B cell (primary cell): ENCODE measurements at places on chromosomes 4 and X.
A peak's percentile ranks its signal among the peaks of the same experiment; 100 is the strongest.

DNA sequence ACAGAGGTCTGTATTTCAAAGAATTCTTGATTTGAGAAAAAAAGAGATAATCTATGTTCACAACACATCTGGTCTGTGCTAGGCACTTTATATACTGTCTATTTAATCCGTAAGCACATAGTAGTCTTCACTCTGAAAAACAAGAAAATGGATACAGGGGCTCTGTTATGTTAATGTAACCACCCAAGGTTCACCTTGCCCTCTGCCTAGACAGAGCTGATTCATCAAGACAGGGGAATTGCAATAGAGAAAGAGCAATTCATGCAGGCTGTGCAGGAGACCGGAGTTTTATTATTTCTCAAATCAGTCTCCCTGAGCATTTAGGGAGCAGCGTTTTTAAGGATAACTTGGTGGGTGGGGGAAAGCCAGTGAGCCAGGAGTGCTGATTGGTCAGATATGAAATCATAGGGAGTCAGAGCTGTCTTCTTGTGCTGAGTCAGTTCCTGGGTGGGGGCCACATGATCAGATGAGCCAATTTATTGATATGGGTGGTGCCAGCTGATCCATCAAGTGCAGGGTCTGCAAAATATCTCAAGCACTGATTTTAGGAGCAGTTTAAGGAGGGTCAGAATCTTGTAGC is 92.9 kb upstream of the TNIP3 start:
- no peak for DNase-seq

DNA sequence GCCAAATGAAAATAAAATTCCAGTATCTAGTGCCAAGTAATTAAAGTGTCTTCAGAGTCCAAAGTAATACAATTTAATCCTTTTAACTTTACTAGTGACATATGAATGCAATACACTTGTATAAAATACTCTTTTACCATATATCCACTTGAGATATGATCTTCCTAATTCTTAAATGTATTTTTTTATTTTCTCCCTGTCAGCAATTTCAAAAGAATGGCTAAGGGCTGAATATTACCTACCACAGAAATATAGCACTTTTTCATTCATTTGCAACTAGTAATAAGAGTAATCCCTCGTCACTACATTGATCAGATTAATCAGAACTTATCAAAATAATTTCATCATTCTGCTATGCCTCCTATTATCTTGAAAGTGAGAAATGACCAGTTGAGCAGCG is 10.1 kb upstream of the TBX22 start:
- no peak for DNase-seq

GRCh38 chrX:39322496-39322895 is 521.2 kb downstream of the MID1IP1 start:
- DNase-seq = no peak

DNA sequence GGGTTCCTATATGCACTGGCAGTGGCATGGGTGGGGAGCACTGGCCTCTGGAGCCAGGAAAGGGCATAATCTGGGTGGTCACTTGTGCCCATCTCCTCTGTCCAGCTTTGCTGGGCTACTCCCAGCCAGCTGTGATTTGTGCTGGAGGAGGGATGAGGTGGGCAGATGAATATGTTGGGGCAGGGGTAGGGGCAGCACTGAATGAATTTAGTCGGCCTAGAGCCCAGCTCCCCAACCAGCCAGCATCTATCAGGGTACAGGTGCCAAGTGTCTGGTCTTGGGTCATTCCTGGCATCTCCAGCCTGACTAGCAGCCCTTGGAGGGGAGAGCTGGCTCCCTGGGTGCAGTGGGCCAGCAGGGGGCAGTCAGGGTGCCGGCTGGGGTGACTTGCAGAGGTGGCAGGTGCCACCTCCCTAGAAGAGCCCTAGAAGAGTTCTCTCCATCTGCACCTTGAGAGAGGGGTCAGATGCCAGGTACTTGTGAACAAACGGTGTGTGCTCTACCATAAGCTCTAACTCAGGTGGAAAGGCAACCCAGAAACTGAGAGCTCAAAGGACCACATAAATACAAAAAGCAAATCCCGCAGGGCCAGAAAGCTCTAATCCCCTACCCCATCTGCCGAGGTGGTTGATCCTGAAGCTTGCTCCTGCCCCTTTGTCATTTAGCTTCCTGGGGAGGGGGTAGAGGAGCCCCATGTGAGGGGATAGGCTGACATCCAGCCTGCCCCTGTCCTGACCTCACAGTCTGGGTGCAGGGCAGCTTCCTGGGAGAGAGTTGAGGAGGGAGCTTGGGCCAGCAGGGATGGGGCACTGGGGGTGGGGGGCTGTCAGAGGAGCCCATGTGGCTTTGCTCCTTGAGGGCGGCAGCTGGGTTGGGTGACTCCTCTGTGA is 2.2 kb downstream of the SORCS2 start:
- DNase-seq = no peak

DNA sequence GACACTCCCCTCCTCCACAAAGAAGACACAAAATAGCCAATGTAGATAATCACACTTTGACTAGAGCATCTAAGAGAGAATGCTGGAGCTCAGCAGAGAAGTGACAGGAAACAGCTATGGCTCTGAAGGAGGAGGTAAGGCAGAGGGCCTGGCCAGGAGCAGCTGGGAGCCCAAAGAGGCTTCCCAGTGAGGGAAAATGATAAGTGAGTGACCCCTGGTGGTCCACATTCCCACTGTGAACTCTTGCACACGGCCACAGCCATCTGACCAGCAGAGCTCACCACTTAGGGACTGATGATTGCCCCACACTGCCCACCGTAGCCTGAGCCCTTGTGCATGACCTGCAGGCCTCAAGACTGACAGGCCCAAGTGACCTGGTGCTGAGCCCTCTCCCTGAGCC is 162.7 kb upstream of the GALNTL6 start:
- DNase-seq = no peak

DNA sequence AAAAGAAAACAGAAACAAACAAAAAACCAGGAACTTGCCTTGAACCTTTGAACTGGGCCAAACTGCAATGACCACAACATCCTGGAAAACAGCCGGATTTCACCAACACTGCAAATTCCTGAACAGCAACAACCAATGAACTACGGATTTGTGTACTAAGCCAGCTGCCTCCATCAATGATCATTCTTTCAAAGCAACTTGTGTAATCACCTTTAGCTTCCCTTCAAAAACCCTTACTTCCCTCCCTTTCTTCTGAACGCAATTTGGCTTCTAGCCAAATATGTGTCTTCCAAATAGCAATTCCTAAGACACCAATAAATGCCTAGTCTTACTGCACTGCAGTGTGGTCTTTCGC is 98.5 kb upstream of the FAM47C start:
- no peak for DNase-seq

- DNase-seq = no peak
These were observed 111.0 kb downstream of the DDIT4L start for GRCh38 chr4:100079264-100079663.

GRCh38 chrX:75131973-75132627 is 24.0 kb downstream of the ABCB7 start:
- DNase-seq = no peak

- no peak for DNase-seq
These were observed 69.9 kb upstream of the ESX1 start for GRCh38 chrX:104324461-104325212.

DNA sequence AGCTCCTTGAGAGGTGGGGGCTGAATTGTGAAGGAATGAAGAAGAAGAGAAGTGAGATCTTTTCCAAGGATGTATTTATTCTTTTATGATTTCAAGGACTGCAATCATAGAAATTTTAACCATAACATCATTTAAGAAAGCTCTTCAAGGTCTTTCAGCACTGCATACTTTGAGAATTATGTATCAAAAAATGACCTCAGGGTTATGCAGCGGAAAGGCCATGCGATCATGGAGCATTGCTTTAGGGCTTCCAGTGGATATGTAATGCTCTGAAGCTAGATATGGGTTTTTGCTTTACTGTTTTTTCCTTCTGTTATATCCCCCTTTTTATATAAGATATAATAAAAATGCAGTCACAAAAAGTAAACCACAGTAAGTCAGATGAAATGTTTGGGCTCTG is 38.7 kb downstream of the SGMS2 start:
- DNase-seq = no peak

DNA sequence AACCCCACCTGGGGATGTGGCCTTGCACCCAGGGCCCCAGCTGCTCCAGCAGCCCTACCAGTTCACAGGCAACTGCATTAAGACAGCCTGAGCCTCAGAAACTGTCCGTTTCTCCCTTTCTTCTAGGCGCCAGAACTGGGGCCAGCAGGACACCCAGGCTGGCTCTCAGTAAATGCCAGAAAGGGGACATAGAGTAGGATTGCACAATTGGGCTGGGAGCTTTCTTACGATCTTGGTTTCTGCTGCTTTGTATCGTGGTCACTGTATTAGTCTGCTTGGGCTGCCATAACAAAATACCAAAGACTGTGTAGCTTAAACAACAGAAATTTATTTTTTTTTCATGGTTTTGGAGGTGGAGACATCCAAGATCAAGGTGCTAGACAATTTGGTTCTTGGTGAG is 48.4 kb downstream of the NALF2 start:
- no peak for DNase-seq

GRCh38 chr4:14196131-14196530 is 568.6 kb upstream of the BOD1L1 start:
- DNase-seq = no peak

DNA sequence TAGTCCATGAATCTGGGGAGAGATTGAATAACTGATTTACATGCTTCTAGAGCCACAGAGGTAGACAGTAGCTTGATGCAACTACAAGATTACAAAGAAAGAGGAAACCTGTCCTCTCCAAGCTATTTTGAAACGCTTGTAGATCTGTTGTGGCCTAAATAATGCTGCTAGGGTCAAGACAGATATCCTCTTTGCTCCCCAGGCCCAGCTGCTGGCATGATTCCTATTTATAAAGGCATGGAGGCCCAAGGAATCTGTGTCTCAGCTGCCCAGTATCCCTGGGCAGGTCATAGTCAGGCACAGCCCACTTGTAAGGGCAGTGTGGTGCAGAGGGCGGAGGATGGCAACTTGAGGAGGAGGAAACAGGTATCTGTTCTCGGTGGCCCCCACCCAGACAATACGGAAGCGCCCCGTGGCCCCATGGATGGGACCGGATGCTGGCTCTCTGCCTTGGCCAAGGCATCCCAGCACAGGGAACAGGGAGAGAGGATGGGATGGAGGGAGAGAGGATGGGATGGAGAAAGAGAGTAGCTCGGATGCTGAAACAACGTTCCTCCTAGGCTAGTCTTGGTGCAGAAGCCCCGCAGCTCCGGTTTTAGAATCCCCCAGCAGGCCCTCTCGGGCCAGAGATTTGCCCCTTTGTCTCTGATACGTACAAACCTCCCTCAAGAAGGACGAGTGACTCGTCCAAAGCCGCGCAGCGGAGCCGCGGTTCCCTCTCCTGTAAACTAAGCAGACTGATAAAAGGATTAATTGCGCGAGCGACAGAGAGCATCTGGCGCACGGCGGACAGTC is 767 bp upstream of the SMIM20 start:
- peak; percentile 80 for DNase-seq

DNA sequence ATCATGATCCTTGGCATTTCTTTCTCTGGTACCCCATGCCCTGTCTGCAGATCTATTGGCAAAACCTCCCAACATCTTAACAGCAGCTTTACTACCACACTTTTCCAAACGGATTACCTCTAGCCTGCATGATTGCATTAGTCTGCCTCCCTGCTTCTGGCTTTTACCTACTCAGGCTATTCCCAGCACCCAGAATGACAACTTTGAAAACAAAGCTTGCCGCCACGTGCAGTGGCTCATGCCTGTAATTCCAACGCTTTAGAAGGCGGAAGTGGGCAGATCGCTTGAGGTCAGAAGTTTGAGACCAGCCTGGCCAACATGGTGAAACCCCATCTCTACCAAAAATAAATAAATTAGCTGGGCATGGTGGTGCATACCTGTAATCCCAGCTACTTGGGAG is 60.2 kb downstream of the UBE2K start:
- no peak for DNase-seq

GRCh38 chr4:131091896-131092295 is 1995.9 kb downstream of the C4orf33 start:
- DNase-seq = no peak

- DNase-seq = no peak
These were observed 40.9 kb downstream of the EGF start for GRCh38 chr4:109953556-109953955.

- DNase-seq = peak; percentile 73
These were observed 139.7 kb downstream of the TSPAN5 start for GRCh38 chr4:98518559-98519267.

GRCh38 chr4:41384992-41385391 is 128.3 kb downstream of the UCHL1 start:
- no peak for DNase-seq

DNA sequence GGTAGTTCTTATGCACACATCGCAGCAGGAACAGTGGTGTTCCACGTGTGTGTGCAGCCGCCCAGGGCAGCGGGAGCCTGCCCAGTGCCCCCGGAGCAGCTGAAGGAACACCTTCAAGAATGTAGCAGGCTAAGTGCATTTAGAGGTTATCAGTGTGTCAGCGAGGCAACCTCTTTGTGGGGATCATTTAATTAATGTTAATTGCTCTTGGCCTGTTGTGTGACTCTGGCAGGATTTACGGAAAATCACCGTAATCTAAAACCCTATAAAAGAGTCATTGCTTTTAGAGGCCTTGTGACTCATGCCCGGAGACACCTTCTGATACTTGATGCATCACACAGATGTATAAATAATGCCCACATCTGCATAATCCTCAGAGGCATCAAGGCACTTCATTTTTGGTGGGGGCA is 47.3 kb upstream of the GATB start:
- no peak for DNase-seq

- DNase-seq = no peak
These were observed 32.2 kb downstream of the GPAT3 start for GRCh38 chr4:83568062-83568461.

- DNase-seq = no peak
These were observed 55.5 kb downstream of the SPANXN4 start for GRCh38 chrX:143081231-143081630.

GRCh38 chr4:109254845-109255244 is 47.6 kb downstream of the COL25A1 start:
- no peak for DNase-seq

DNA sequence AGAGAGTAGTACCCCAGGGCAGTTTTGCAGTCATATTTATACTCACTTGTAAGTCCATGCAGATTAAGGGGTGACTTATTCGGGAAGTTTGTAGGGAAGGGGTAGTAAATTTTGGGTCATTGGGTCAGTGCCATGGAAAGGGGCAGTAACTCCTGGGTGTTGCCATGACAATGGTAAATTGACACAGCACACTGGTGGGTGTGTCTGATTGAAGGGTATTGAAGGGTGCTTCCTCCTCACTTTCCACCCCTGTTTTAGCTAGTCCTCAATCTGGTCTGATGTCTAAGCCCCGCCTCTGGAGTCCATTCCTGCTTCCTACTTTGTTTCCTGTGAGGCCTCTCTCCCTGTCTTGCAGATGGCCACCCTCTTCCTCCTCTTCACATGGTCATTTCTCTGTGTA is 11.9 kb downstream of the ODAPH start:
- DNase-seq = no peak

- no peak for DNase-seq
These were observed 1530.9 kb upstream of the PABPC4L start for GRCh38 chr4:135732448-135732847.

- no peak for DNase-seq
These were observed 190.5 kb downstream of the SH3BGRL start for GRCh38 chrX:81392396-81392795.

- no peak for DNase-seq
These were observed 83.4 kb downstream of the SHISA3 start for GRCh38 chr4:42480717-42481116.
